ENCODE measurements at places on chromosomes 13 and 19.

DNA sequence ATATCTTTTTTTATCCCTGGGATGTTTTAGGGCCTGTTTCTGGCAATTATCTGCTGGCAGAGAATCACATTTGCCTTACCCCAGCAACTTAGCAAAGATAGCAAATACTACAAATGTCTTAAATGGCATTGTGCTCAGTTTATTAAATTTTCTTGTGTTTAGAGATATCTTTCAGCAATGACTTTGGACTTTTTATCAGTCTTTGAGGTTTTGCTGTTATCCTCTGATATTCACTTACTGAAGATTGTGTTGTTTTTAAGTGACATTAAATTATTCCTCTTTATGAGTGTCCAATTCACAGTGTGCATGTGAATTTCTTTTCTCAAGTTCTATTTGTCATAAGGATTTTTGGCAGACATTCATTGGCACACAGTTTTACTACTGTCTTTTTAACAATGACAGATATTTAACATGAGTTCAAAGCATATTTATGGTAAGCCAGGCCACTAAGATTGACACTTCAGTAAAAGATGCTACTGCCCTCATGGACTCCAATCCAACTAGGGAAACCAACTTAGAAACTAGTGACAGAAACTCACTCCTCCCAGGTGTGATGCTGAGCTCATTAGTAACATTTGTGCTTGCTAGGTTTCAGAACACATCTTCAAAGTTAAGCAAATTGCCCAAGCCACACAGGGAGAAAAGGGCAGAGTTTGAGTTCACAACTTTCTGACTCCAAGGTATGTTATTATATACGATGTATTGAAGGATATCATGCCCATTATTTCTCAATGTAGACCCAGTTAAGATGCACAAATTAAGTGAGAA, 481.9 kb downstream of the GPC6 start:
- DNase-seq = no peak

GRCh38 chr19:709965-710571, 1.3 kb downstream of the PALM start:
- DNase-seq = no peak

DNA sequence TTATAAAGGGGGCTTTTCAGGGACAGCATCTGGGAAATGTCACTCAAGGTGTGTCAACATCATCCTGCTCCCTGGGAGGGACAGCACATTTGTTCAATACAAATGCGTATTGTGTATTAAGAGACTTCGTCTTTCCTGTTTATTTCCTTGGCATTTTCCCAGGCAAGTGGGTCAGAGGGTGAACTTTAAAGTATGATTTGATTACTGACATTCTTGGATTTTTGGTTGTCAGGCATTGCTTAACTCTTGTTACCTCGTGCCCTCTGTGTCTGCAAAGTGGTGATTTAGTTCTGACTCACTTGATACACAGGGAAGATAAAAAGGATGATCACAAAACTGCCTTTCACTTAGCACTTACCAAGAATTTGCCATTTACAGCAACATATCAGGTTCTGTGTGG, 292.7 kb downstream of the SUCLA2 start:
- DNase-seq = no peak

DNA sequence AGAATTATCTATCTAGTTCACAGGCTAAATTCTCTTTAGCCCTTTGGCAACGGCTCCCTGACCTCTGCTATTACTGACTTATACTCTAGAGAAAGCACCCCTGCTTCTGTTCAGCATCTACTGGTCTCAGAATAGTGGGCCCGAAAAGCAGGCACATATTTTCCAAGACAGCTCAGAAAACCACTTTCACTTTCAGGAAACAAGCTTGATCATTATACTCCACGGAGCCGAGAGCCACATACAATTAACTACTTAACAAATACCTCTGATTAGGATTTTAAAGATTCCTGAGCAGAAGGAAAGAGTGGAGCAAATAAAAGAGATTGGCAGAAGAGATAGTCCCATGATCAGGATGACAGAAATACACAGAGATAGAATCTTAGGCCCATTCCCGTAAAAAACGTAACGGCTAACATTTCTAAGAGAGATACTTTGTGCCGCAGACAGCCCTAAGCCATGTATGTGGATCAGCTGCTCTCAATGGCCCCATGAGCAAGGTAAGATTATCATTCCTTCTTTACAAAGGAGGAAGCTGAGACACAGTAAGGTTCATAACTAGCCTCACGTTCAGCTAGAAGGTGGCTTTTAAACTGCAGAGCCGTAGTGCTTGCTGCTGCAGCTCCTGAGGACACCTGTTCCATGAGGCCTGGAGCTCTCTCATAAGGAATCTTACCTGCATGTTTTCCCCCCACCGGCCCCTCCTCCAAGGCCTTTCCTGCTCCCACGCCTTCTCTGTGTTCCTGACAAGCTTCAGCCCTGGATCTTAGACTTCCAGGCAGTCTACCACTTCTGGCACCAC, 227.2 kb downstream of the FOXO1 start:
- no peak for DNase-seq

DNA sequence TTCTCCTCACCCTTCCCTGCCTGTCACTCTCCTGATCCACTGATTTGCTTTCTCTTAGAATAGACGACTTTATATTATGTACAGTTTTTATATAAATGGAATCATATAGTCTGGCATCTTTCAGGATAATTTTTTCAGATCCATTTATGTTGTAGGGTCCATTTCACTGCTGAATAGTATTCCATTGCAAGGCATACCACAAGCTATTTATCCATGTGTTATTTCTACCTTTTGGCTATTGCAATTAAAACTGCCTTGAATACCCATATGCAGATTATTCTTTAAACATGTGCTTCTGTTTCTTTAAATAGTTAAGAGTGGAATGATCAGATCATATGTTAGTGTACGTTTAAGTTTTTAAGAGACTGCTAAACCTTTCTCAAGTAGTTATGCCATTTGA, 17.8 kb upstream of the ZNF177 start:
- no peak for DNase-seq

- no peak for DNase-seq
These were observed 3.7 kb downstream of the TMED1 start for GRCh38 chr19:10831987-10832938.

- no peak for DNase-seq
These were observed 207.1 kb downstream of the KATNAL1 start for GRCh38 chr13:30100226-30100625.

- no peak for DNase-seq
These were observed 7.4 kb downstream of the CCDC122 start for GRCh38 chr13:43872181-43872580.

DNA sequence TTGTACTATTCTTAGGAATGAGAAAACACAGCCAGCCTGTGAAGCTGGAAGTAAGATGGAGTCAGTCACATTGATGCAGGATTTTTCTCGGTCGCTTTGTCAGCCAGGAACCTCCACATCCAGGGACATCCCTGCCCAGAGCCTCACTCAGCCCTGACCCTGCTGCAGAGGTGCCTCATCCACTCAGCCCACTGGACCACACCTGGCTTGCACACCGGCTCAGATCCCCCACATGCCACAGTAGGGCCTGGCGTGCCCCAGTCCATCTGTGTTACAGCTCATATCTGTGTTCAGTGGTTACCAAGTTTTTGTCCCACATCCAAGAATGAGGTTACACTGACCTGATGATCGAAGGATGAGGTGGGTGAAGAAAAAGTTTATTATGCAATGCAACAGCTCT, 1315.4 kb downstream of the SLITRK1 start:
- no peak for DNase-seq

GRCh38 chr13:111275995-111276618, 44.3 kb upstream of the TEX29 start:
- no peak for DNase-seq

- DNase-seq = no peak
These were observed 674.6 kb upstream of the SGCG start for GRCh38 chr13:22506096-22506691.

DNA sequence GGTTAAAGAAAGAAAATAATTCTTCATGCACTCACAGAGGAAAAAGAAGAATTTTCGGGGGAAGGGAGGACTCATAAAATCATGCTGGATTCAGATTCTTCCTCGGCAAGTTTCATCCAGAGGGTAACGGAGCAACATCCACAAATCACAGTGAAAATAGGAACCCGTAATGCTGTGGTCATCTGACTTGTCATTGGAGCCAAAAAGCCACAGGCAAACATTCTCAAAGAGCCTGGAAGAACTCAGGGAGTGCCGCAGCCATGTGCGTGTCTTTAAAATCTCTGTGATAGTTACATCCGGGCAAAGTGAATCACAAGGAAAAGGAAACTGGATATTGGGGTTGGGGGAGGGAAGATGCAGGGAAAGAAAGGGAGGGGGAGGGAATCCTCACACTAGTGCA, 33.0 kb upstream of the VSTM2B start:
- no peak for DNase-seq

DNA sequence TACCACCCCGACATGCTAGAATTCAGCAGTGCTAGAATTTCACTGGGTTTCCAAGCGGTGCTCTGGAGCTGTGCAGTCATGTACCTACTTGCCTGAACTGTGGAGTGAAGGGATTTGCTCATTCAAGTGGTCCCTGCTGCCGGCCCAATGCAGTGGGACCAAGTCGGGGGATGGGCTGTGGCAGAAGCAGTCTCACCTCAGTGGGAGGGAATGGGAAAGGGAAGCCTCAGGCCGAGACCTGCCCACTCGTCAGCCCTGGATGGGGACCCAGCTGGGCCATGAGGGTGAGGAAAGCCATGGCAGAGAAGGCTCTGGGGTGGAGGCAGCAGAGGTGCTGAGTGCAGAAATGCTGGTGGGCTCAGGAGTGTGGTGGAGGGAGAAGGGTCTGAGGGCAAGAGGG, 14.9 kb downstream of the KLHL26 start:
- DNase-seq = no peak

- no peak for DNase-seq
These were observed 70.3 kb downstream of the DHRS12 start for GRCh38 chr13:51733374-51734298.

All from activated T-helper 2 cell treated with anti-CD3 and anti-CD28 coated beads, Interferon-gamma antibody, Interleukin-2, Interleukin-4, amounts not matched to agents 10 μg/mL and 5 μg/mL and 100 μg/mL, durations not matched to agents 14 hours and 24 hours and 36 hours (primary cell).